ENCODE measurements at places on chromosomes 12 and 14.

- DNase-seq = no peak
These were observed 80.2 kb upstream of the KRR1 start for GRCh38 chr12:75591628-75592027.

GRCh38 chr14:72924337-72924736, 1.9 kb upstream of the DCAF4 start:
- no peak for DNase-seq

GRCh38 chr12:1519642-1520041, 74.7 kb downstream of the FBXL14 start:
- DNase-seq = no peak

GRCh38 chr12:52235001-52235764, 2.1 kb downstream of the KRT7 start:
- DNase-seq = peak; percentile 84

- DNase-seq = no peak
These were observed 470.3 kb downstream of the FOXG1 start for GRCh38 chr14:29236848-29237247.

DNA sequence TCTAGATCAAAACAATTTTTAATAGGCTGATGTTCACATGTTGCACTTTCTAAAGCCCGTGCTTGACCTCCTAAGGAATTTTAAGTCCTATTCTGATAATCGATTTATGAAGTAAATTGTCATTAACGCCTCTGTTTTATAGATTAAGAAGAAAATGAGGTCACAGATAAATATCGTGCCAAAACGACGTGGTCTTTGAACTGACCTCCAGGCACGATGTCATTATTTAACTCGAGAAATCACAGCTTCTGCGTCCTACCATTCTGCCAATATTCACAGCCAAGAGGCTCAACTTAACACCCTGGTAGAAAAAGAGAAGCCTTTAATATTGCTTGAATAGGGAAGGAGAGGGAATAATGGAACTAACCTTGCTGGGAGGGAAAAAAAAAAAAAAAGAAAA, 888 bp upstream of the EEA1 start:
- peak; percentile 34 for DNase-seq

- peak; percentile 75 for DNase-seq
These were observed 40.9 kb downstream of the TSHR start for GRCh38 chr14:80996049-80996901.

GRCh38 chr12:38053655-38054464, 262.7 kb upstream of the ALG10B start:
- no peak for DNase-seq

GRCh38 chr12:47509398-47509851, 196.4 kb downstream of the RPAP3 start:
- no peak for DNase-seq

- no peak for DNase-seq
These were observed 14.0 kb downstream of the MANSC1 start for GRCh38 chr12:12336049-12336411.

GRCh38 chr14:103669370-103669769, 40.4 kb downstream of the KLC1 start:
- DNase-seq = no peak

- DNase-seq = no peak
These were observed 198.7 kb upstream of the DCN start for GRCh38 chr12:91381309-91381804.

- no peak for DNase-seq
These were observed 14.8 kb upstream of the CALM1 start for GRCh38 chr14:90381999-90382451.

DNA sequence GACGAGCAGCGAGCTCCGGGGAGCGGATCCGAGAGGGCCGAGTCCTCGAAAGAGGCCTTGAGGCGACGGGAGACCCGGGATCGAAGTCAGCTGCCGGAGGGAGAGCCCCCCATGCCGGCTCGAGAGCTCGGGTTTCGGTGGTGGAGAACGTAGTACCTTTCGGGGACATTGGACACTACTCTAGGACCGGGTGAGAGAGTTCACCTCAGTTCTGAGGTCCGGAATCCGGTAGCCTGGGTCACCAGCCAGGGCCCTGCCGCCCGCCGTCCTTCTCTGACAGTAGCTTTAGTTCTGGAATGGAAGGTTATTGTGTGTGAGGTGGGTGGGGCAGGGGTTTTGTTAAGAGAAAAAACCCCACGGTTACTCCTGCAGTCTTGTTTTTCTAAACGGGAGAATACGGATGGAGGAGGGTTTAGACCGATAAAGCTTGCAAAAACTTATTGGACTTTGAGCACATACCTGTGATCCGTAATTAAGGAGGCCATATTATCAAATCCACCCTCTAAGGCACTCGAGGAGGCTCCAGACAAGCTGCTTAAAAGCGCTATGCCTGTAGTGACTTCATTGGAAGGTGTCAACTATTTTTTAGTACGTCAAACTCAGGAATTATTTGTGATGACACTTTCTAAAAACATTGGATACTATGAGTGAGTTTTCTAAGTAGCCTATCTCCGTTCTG, 765 bp downstream of the SCYL2 start:
- peak; percentile 44 for DNase-seq

GRCh38 chr12:111102102-111102739, 181.8 kb upstream of the MYL2 start:
- no peak for DNase-seq

- DNase-seq = no peak
These were observed 460.9 kb upstream of the SYT1 start for GRCh38 chr12:78403681-78404080.

Measured in NB4 (cell line).